GM13976 (cell line): ENCODE measurements at places on chromosomes 6 and 20.
A peak's percentile ranks its signal among the peaks of the same experiment; 100 is the strongest.

DNA sequence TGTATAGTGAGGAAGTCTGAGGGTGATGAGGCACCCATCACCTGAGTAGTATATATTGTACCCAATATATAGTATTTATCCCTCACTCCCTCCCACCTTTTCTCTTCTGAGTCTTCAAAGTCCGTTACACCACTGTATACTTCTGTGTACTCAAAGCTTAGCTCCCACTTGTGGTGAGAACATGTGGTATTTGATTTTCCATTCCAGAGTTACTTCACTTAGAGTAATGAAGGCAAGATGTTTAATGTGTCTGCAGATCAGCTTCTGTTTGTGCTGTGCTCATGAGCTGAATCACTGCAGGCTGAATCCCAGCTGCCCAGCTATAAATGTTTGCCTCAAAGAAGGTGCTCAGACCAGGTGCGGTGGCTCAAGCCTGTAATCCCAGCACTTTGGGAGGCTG lies 139.3 kb upstream of the FOXA2 start:
- no peak for DNase-seq

DNA sequence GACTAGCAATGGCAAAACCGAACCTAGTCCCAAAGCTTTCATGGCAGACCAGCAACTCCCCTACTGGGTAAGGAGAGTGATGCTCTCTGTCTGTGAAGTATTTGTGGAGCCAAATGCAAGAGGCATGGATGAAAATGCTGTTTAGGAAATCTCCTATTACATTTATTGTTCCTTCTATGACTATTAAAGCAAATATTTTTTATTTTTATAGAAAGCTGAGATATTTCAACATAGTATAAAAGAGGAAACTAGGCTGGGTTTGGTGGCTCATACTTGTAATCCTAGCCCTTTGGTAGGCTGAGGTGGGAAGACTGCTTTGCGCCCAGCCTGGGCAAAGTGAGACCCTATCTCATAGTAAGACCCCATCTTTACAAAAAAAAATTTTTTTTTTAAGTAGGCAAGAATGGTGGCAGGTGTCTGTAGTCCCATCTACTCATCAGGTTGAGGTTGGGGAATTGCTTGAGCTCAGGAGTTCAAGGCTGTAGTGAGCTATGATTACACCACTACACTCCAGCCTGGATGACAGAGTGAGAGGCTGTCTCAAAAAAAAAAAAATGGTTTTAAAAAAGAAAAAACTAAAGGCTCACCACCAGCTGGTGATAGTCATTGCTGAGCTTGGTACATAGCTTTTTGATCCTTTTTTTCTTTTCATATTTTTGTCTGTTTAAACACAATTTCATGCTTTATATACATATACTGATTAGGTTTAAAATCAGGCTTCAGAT lies 11.3 kb downstream of the KDM1B start:
- no peak for DNase-seq

GRCh38 chr6:24431045-24431451 lies 28.3 kb downstream of the MRS2 start:
- peak; percentile 56 for DNase-seq

DNA sequence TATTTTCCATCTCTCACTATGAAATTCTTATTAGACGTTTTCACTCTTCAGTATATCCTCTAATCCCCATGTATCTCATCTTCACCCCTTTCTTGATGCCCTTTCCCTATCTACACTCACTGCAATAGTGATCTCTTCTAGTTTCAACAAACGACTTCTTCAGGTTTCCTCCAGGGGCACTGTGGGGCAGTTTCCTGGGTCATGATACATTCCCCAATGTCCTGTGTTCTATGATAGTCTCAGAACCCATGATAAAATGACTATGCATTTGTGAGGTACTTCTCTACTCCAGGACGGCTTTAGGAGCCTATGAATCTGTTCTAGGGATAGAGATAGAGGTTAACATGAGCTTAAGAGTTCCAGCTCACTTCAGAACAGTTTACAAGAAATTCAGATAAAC lies 183.3 kb downstream of the FOXC1 start:
- DNase-seq, result no peak
